ENCODE measurements at places on chromosomes 12 and 14.

- DNase-seq, result no peak
Measured at GRCh38 chr12:124073356-124074035, 100.5 kb downstream of the ZNF664 start.

- DNase-seq, result no peak
Measured at GRCh38 chr14:94598816-94599655, 13.2 kb upstream of the SERPINA3 start.

- no peak for DNase-seq
Measured at GRCh38 chr12:30138483-30138882, 354.7 kb upstream of the TMTC1 start.

DNA sequence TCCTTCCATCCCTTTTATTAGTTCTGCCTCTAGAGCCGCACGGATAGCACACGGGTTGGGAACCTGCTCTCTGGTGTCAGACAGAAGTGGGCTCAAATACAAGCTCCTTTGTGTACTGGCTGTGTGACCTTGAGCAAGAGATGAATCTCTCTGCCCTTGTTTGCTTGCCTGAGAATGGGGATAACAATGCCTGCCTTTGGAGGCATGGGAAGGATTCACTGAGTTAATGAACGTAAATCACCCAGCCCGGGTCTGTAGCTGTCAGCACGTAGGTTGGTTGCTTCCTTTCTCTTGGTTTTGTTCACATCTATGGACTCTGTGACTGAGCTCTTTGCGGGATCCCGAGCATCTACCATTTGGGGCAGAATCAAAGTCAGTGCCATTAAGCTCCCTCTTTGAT, 79.3 kb upstream of the NRXN3 start:
- no peak for DNase-seq

GRCh38 chr14:96176275-96176674, 28.4 kb upstream of the BDKRB2 start:
- no peak for DNase-seq

- no peak for DNase-seq
Measured at GRCh38 chr12:113659416-113659815, 187.7 kb upstream of the LHX5 start.

- DNase-seq, result no peak
Measured at GRCh38 chr12:71216725-71217579, 59.2 kb upstream of the TSPAN8 start.

- DNase-seq, result no peak
Measured at GRCh38 chr12:52713960-52714886, 10.9 kb upstream of the KRT77 start.

GRCh38 chr14:51616256-51616655, 35.5 kb upstream of the FRMD6 start:
- DNase-seq, result no peak

DNA sequence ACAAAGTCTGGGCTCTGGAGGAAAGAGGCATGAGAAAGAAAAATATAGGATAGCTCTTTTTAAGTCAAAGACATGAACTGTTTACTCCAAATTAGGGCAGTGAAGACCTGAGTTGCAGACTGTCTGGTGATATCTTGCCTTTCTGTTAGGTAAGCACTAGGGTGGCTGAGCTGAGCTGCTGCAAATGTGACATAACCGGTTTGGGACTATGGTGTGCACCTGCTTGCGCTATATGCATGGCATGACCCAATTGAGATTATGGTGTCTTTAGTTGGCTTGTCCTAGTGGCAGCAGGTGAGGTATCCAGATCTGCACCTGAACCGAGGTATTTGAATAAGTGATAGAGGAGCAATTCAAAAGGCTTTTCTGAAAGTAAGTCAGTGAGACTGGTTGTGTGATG, 345.6 kb downstream of the APAF1 start:
- DNase-seq, result no peak

DNA sequence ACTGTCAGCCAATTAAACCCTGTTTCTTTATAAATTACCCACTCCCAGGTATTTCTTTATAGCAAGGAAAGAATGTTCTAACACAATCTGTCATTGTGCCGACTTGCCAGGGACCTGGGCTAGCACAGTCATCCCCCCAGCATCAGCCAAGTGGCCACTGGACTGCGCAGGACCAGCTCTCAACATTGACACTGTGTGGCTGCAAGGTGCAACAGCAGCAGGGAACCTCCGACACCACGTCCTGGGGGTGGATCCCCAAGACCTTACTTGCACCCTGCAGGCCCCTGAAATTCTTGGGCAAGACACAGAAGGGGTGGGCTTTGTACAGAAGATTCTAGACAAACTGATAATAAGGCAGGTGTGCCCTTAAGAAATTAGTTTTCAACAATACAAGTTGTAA, 309.5 kb downstream of the GLT1D1 start:
- DNase-seq, result no peak

- no peak for DNase-seq
Measured at GRCh38 chr12:6189028-6189427, 11.2 kb upstream of the CD9 start.

- no peak for DNase-seq
Measured at GRCh38 chr12:120847392-120847791, 56.8 kb downstream of the SPPL3 start.

- DNase-seq, result no peak
Measured at GRCh38 chr14:95222151-95222631, 64.9 kb upstream of the DICER1 start.

GRCh38 chr14:68978172-68978911, 760 bp downstream of the ACTN1 start:
- DNase-seq, result peak; percentile 18

DNA sequence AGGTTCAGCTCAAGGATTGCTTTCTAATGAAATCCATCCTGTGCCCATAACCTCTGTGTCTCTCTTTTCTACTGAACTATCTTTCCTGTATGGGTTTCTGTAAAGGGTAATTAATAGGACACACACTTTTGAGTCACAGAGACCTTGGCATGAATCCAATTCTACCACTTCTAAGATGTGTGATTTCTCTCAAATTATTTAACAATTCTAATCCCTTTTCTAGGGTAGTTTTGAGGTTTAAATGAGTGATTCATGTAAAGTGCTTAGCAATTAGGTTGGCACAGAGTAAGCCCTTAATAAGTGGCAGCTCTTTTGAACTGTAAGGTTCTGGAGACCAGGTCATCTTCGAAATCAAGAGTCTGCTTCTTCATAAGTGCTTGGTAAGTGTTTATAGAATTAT, 202.7 kb downstream of the RASSF9 start:
- no peak for DNase-seq

- DNase-seq, result peak; percentile 5
Measured at GRCh38 chr12:104604070-104604994, 147.6 kb downstream of the CHST11 start.

DNA sequence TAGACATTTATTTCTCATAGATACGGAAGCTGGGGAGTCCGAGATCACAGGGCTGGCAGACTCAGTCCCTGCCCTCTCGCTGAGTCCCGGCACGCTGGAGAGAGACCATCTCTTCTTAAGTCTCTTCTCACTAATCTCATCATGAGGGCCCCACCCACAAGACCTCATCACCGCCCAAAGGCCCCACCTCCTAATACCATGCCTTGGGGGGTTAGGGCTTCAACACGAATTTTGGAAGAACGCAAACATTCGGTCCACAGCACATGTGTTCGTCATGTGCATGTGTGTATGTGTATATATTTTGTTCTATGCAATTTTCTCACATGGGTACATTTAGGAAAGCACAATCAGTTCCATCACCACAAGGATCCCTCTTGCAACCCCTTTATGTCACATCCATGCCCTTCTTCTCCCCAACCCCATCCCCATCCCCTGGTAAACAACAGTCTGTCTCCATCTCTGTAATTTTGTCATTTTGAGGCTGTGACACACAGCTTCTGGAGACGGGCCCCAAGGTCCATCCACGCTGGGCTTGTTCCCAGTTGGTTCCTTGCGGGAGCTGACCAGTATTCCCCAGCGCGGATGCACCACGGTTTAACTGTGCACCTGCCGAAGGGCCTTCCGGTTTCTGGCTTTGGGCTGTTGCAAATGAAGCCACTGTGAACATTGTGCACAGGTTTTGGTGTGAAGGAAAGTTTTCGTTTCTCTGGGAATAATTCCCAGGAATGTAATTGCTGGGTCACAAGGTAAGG, 317.5 kb upstream of the DIO3 start:
- no peak for DNase-seq

DNA sequence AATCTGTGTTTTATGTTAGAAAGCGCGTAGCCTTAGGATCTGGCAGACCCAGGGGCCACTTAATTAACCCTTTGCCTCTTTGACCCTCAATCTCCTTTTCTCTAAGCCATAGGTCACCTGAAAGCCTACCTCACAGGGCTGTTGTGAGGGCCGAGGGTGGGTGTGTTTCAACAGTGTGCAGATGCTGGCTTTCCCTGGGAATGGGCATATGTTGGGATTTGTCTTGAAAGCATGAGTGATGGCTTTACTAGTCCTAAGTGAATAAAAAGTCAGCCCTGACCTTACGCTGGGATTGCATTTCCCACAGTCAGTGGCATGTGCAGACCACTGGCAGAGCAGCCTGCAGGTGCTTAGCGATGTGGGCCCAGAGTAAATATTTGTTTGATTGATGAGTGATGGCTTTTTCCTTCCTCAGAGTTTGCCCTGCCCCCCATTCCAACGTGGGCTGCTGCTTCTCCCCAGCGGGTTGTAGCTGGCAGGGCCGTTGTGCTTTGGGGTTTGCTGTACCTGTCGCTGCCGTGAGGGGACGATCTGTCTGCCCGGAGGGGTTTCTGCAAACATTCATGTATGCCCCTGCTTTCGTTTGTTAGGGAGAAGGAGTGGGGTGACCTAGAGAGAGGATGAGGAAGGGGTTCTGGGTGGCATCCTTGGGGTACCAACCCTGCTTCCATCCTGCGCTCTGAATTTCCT, 31.5 kb downstream of the MEG3 start:
- DNase-seq, result no peak

DNA sequence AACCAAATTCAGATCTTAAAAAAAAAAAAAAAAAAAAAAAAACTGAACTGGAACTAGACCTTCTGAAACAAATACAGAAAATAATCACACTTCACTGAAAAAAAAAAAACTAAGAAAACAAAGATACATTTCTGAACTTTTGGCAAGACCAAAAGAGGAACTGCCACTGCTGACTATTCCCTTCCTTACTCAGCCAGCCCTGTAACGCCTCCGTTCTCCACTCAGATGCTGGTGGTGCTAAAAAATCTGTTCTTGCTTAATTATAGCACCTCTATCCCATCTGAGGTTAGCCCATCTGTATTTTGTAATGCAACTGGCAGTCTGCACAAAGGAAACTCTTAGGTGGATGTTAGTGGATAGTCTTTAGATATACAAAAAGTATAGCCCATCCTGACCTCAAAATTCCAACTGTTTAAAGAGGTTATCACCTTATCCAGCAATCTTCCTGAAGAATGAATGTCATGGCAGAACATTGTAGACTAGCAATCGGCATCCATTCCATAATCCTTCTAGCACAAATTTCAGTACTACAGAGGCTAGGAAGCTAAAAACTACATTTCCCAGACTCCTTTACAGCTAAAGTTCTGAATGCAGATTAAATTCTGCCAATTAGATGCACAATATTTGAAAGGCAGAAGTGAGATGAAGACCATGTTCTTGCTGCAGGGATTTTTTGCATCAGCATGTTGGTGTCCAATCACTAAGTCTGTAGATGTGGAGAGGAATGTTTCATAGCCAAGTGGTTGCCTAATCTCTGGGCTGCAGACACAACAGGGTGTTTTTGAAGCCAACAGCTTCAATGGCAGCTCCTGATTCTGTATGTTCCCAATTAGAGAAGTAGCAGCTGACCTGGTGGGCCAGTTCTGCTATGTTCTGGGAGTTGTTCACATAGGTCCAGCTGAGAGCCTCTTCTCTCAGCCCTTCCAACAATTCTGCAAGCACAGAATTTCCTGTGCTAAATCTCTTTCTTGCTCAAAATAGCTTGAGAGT, 5.7 kb downstream of the MAP3K9 start:
- no peak for DNase-seq

GRCh38 chr14:56351861-56352260, 227.7 kb upstream of the TMEM260 start:
- DNase-seq, result no peak

- DNase-seq, result peak; percentile 64
Measured at GRCh38 chr14:77053046-77053841, 24.7 kb upstream of the IRF2BPL start.

DNA sequence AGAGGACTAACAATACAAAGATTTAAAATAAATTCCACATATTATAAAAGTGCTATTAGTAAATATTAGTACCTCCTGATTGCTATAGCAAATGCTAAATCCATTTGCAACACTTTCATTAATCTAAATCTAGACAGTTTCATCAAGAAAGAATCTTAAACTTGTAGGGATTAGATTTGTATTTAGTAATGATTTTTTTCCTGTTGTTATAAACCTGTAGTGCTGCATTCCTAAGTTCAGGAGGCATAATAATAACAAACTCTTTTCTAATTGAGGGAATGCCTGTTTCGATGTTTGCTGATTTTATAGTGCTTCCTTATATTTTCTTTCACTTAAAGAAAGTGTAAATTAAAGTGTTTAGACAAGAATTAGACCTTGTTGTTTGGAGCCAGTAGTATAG, 166.1 kb downstream of the FOXA1 start:
- DNase-seq, result no peak

GRCh38 chr14:97804056-97804455, 1006.9 kb downstream of the VRK1 start:
- DNase-seq, result no peak

DNA sequence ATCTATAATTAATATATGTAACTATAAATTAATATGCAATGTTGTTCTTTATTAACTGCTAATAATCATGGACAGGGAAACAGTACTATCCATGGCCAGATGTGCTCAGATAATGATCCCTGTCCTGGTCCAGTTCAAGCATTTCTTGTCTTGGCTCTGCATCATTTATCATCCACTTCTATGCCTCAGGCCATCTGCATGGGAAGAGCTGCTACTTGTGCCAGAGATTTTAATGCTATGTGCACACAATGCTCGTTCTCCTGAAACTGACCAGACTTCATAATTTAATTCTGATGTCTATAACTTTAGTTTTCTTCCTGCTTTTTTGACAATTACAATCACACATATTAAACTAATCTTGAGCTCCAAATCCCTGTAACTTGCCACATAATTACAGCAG, 11.2 kb upstream of the TMX1 start:
- DNase-seq, result no peak

DNA sequence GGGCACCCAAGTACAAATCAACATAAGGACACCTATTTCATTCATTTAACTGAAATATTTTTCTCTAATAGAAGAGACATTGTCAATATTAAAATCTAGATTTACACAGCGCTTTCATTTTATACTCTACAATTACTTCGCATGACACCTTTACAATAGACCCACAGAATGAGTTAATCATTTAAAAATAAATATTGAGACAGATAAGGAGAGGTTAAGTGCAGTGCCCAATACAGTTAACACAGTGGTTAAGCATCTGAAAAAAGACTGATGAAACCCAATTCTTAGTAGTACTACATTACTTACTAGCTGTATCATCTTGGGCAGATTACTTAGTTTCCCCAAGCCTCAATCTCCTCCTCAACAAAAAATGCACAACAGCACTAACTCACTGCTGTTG, 116.2 kb downstream of the DENND5B start:
- no peak for DNase-seq

DNA sequence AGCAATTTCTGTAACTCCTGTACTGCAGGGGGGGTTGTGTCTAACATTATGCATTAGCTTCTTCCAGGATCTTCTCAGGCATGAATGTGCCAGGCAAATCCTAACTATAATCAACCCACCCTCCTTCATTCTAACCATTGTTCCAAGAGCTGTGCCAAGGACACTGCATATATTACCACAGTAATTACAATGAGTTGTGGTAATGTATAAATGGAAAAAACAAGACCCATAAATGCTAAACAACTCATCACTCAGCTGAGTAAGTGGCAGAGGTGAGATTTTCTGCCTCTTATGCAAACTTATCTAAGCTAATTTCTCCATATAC, 80.6 kb downstream of the PRKD1 start:
- DNase-seq, result no peak
